Heart right ventricle (tissue), 16 donors: ENCODE measurements at places on chromosomes 1 and 21. TPM values are rescaled to one million over a fixed set of nuclear protein-coding genes. Genes with fewer than 3 reads are reported as not detected.

DNA sequence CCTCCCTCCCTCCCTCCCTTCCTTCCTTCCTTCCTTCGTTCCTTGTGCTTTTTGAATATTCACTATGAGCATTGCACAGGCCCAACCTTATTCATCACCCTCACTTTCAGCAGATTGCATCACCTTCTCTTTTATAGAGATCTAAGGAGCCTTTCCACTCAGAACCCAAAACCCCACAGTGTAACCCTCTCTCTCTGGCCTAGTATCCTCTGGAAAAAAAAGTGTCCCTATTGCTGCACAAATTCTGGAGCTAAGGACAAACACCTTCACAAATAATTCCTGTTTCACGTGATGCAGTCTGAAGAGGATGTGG is 25.6 kb downstream of the OR10J5 start:
- DNase-seq = no peak
- H3K27me3 ChIP-seq = no peaks in the 10 kb centered on the region
- H3K4me1 ChIP-seq = no peaks in the 10 kb centered on the region
- no peaks in the 10 kb centered on the region for H3K36me3 ChIP-seq

- no peaks in the 10 kb centered on the region for H3K27me3 ChIP-seq
- H3K4me3 ChIP-seq = no peak overlapping the region
- H3K36me3 ChIP-seq = no peaks in the 10 kb centered on the region
These were observed 86.8 kb downstream of the ATP1B1 start for GRCh38 chr1:169193191-169193850.

SV2A gene
- total RNA-seq = 0.34 TPM

ETV3L gene
- not detected for total RNA-seq

DNA sequence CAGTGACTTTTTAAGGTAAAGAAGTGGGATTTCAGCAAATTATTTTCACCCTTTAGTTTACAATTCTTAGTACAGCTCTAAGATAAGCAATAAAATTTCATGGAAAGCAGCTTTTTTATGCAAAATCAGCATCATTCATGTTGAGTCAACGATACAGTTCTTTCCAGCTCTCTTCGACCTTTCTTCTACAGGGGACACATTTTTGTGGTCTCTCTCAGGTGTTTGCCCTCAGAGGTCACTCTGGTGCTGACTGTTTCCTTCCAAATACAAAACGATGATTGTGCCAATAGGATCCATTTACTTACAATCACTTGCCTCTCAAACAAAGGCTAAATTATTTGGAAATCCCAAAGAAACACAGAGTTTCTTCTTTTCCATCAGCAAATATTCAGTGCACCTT is 51.0 kb downstream of the PSMG1 start:
- H3K36me3 ChIP-seq = no peaks in the 10 kb centered on the region
- H3K4me1 ChIP-seq = no peaks in the 10 kb centered on the region
- no peak for DNase-seq
- H3K4me3 ChIP-seq = no peak overlapping the region
- no peak overlapping the region for H3K27ac ChIP-seq
- no peaks in the 10 kb centered on the region for H3K27me3 ChIP-seq
